ENCODE measurements at places on chromosomes 3 and 15.

DNA sequence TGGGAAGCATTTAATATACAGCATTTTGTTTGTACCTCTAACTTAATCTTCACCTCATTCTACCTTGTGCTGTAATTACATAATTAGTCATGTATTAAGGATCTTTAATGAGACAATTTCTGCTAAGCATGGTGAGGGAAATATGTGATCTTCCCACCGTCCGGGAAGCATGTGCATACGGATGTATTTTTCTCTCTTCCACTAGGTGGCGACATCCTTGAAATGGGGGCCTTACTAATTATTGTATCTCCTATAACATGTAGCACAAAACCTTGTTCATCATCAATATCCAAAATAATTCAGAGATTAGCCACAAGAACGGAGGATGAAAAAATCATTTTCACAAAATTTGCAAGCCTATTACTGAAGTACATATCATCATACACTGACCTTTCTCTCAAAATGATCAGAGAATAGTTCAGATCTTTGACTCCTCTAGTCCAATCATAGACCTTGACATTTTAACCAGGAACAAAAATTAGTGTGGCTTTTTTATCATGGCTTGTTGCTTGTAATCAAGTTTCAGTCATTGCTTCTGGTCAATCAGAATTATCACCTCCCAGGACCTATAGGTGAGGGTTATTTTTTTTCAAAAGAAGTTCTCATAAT is 148.9 kb upstream of the GBE1 start:
- DNase-seq: peak; percentile 20

DNA sequence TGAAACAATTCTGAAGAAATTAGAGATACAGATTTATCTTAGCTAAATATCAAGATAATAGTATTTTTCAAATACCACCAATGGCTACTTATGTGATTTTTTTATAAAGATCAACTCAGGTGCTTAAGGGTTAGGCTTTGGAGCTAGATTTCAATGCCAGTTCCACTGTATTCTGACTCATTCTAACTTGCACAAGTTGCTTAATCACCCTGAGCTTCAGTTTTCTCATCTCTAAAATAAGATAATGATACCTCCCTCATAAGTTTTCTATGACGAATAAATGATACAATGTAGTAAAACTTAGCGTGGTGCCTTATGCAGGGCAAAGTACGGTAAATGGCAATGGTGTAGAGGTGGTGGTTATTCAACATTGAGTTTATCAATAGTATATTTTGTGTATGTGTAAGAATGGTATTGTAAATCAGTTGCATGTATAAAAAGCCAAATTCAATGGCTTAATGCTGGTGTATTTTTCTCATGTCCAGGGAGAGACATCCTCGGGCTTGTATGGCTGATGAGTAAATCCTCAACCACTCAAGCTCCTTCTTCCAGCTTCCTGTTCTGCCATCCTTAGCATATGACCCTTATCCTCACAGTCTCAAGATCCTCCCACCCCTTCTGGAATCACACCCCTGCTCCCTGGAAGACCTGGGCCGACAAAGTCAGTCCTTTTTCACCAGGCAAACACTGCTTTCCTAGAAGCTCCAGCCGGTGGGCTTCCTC is 505.9 kb upstream of the CFAP20DC start:
- DNase-seq: no peak

GRCh38 chr3:47646362-47646761 is 67.7 kb upstream of the CSPG5 start:
- no peak for DNase-seq

- no peak for DNase-seq
Observed at GRCh38 chr3:45273681-45274515, 47.8 kb upstream of the TMEM158 start.

Measured in KG1 (cell line).